ENCODE measurements at places on chromosomes 3 and 15.

GRCh38 chr3:99714146-99714545 is 75.8 kb downstream of the COL8A1 start:
- DNase-seq, result no peak

- DNase-seq, result no peak
Measured at GRCh38 chr15:75350601-75351361, 3.9 kb downstream of the NEIL1 start.

DNA sequence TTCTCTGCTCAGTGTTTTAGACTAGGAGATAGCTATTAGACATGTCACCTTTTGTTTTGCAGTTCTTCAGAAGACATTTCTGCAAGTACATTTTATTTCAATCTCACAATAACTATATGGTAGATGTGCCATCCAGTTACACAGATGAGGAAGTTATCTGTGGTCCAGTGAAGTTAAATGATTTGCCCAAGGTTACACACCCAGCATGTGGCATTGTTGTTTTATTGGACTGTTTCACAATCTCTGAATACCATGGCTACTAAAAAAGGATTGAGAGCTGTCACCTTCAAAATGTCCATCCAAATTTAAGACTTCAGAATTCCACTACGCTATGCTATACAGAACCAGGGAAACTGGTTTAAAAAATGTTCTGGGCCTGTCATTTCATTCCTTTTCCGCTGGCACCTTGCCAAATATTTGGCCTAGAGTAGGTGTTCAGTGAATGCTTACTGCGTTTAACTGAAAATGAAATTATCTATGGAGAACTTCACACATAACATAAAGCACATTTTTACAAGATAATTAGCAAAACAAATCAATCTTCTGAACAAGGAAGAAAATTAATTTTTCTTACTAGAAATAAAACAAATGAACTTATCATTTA is 20.2 kb downstream of the TM6SF1 start:
- DNase-seq, result no peak

- DNase-seq, result no peak
Measured at GRCh38 chr3:112143251-112143650, 10.2 kb upstream of the GCSAM start.

- DNase-seq, result no peak
Measured at GRCh38 chr15:88918738-88919137, 5.6 kb upstream of the MFGE8 start.

GRCh38 chr15:73800662-73801345 is 47.7 kb upstream of the INSYN1 start:
- DNase-seq, result no peak

GRCh38 chr3:36843065-36844051 is 79.0 kb upstream of the DCLK3 start:
- DNase-seq, result peak; percentile 2

GRCh38 chr15:75669191-75669878 is 21.6 kb downstream of the SNX33 start:
- DNase-seq, result no peak

- DNase-seq, result no peak
Measured at GRCh38 chr15:95734422-95735316, 595.8 kb upstream of the NR2F2 start.

GRCh38 chr3:172216267-172216666 is 176.9 kb downstream of the FNDC3B start:
- DNase-seq, result no peak

DNA sequence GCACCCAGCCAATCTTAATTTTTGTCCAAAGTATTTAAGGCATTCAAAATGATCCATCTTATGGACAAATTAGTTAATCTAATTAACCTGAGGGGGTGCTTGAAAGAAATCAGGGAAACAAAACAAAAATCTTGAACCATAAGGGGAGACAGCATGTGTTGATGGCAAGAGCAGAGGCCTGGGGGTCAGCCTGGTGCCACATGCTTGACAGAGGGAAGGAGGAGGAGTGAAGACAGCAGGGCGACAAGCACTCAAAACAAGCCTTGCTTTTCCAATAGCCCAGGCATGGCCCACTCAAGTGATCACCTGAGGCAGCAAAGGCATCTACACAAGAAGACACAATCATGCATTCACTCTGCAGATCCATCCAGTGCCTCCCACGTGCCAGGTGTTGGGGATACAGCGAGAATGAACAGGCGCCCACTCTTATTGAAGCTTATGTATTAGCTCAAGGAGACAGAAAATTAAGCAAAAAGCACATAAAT is 25.0 kb upstream of the MGLL start:
- DNase-seq, result no peak

DNA sequence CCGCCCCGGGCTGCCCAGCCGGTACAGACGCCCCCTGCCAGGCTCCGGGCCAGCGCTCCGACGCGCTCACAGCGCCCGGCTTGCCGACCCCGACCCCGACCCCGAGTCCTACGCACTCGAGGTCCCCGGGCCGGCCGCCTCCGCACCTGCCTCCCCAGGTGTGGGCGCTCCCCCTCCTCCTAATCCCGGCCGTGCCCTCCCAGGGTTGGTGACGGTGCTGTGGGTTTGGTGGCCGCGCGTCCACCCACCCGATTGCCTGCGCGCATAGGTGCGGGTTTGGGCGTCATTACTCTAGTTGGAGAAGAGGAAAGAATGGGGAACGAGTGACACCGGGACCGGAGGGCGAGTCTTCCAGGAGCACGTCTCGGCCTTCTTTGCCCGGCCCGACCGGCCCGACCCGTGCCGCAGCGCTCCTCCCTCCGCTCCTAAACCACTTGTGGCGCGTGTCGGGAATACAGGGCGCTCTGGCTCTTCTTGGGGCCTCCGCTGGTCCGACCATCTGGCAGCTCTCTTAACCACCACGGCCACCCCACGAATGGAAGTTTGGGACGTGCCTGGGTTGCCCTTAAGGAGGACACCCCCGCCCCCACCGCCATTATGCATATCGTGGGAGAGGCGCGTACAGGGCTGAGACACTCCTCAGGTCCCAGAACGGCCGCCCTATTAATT is 810 bp upstream of the THRB start:
- DNase-seq, result no peak

DNA sequence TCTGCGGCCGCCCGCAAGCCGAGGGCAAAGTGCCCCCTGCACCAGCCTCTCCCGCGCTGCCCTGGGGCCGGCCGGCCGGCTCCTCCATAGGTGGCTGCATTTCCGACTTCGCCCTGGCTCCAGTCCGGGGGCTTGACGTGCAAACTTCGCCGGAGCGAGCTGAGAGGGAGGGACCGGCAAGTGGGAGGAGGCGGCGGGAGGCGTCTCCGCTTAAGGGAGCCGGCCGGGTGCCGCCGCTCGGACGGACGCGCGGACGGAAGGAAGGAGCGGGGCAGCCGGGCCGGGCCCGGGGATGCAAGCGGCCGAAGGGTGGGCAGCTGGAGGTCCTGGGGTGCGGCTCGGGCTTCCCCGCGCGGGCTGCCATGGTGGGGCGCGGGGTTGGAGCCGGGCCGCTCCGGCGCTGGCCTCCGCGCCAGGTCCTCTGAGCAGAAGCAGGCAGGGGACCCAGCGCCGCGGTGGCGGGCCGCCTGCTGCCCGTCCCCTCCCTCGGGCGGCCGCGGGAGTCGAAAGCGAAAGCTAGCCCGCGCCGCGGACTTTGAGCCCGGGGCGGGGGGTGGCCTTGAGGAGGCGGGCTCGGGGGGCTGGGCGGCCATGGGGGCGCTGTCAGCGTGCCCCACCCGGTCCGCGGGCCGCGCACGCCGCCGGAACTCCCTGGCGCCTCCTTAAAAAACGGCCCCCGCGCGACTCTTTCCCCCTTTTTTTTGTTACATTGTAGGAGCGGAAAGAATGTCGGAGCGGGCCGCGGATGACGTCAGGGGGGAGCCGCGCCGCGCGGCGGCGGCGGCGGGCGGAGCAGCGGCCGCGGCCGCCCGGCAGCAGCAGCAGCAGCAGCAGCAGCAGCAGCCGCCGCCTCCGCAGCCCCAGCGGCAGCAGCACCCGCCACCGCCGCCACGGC is at the start of gene SCAANT1:
Gene SCAANT1 (minus strand): TSS at position 511 of the 895 bp plus-strand sequence.
- DNase-seq, result peak; percentile 58

DNA sequence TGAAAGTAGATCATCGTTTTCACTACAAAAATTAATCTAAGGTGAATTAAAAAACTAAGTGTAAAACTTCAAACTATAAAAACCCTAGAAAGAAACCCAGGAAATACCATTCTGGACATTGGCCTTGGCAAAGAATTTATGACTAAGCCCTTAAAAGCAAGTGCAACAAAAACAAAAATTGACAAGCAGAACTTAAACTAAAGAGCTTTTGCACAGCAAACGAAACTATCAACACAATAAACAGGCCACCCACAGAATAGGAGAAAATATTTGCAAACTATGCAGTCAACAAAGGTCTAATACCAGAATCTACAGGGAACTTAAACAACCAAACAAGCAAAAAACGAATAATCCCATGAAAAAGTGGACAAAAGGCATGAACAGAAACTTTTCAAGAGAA is 302.0 kb downstream of the CHST2 start:
- no peak for DNase-seq

GRCh38 chr15:68616397-68616796 is 37.6 kb downstream of the CORO2B start:
- DNase-seq, result no peak

- no peak for DNase-seq
Measured at GRCh38 chr15:84831613-84832012, 14.5 kb downstream of the ALPK3 start.

DNA sequence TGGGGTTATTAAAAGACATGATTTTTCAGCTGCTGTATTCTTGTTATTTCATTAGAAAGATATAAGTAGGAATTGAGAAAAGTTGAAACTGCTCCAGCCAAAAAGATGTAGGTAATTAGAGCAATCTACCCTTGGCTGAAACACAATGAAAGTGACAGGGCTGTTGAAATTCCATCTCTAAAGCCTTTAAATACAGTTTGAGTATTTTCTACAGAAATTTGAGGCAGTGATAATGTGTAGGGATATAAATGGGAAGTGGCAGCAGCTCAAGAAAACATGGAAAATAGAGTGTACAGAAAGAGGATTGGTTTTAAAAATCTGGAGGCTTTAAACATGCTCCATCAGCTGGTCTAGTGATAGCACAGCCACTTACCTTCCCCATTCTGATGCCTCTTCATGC is 22.8 kb upstream of the UNC13C start:
- no peak for DNase-seq

DNA sequence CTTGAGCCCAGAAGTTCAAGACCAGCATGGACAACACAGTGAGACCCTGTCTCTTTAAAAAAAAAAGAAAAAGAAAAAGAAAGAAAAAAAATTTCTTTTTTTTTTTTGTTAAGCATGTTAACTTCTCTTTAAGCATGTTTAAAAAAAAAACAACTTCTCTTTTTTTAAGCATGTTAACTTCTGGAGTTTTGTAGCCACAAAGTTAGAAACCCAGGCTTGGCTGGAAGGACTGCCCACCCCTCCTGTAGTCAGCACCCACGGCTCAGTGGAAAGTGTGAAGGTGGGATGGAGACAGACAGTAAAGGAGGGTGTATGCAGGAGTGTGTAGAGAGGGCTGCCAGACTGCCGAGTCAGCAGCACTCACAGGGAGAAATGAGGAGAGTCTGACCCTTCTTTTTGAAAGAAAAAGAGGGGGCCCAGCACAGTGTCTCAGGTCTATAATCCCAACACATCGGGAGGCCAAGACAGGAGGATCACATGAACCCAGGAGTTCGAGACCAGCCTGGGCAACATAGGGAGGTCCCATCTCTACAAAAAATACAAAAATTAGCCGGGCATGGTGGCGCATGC is 33.2 kb downstream of the GOLGA8S start:
- no peak for DNase-seq

DNA sequence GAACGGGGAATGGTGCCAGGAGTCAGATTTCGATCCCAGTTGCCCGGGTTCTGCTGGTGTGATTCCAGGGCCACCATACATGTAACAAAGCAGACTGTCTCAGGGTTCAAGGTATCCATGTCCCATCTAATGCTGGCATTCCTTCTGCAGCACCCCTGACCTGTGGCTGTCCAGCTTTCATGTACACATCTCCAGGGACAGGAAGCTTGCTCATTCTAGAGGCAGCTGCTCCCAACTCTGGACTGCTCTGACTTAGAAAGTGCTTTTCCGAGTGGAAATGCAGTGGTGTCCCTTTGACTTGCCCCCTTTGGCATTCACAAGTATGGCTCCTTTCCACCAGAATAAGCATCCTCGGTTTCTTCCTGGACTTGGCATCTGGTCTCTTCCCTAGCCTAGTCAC is 30.9 kb downstream of the PML start:
- DNase-seq, result no peak

- DNase-seq, result no peak
Measured at GRCh38 chr3:5301651-5302297, 114.3 kb downstream of the EDEM1 start.

- DNase-seq, result no peak
Measured at GRCh38 chr15:84034578-84035398, 200.8 kb upstream of the GOLGA6L4 start.

GRCh38 chr3:149608987-149609386 is 48.8 kb downstream of the WWTR1 start:
- no peak for DNase-seq

GRCh38 chr3:128301186-128302023 is 148.1 kb downstream of the EEFSEC start:
- DNase-seq, result no peak

DNA sequence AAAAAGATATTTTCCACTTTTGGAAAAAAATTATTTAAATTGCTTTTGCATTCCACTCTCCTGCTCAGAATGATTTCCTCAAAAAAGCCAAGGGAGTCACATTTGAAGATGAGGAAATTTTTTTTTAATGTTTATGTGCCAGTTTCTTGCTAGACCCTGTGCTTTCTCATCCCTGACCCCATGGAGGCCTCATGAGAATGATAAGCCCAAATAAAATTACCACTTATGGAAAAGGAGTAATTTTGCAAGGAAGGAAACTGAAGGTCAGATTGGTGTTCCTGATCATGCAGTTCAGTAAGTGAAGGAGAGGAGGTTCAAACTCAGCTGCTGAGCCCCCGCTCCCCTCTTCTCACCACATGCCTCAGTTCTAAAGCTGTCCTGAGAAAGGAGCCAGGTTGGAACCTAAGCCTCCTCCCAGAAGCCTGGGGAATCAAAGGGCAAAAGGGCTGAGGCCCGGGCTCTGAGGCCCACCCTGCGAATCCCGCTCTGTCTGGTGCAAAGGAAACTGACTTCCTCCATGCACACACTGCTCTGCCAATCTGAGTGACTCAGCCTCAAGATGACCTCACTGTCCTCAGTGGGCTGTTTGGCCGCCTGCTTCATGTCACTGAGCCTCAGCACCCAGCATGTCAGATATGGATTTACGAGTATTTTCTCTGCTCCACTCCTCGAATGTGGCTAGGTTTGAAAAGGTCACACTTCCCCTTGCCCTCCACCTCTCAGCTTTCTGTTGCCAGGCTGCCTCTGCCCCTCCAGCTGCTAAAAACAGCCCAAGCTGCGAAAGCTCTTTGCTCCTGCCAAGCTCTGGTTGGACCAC is 56.9 kb upstream of the FLNB start:
- no peak for DNase-seq

DNA sequence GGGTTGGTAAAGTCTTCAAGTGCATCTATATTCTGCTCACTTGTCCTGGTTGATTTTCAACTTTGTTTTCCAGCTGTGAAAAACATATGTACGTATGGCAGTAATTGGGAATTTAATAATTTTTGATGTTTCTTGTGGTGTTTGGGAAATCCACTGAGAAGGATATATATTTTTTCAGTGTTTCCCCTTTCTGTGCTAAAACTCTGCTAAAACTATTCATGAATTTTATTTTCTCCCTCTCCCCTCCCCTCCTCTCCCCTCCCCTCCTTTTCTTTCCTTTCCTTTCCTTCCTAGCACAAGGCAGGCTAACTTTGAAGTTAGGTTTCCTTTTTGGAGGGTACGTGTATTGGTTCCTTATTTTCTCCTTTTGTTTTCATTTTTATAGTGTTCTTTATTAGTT is 220.7 kb downstream of the PDCD6IP start:
- no peak for DNase-seq

GRCh38 chr3:20516311-20516710 is 330.3 kb upstream of the SGO1 start:
- no peak for DNase-seq

GRCh38 chr3:25294169-25294805 is 133.8 kb upstream of the RARB start:
- DNase-seq, result no peak

All from LNCaP clone FGC (cell line).